ENCODE measurements at places on chromosomes 3 and 15.

GRCh38 chr3:119585208-119585607 is 5.9 kb downstream of the ADPRH start:
- peaks cover 9% of the 10 kb centered on the region for H3K4me1 ChIP-seq
- no peak for DNase-seq
- H3K4me3 ChIP-seq, result no peak overlapping the region
- H3K27me3 ChIP-seq, result no peaks in the 10 kb centered on the region
- H3K27ac ChIP-seq, result no peak overlapping the region

DNA sequence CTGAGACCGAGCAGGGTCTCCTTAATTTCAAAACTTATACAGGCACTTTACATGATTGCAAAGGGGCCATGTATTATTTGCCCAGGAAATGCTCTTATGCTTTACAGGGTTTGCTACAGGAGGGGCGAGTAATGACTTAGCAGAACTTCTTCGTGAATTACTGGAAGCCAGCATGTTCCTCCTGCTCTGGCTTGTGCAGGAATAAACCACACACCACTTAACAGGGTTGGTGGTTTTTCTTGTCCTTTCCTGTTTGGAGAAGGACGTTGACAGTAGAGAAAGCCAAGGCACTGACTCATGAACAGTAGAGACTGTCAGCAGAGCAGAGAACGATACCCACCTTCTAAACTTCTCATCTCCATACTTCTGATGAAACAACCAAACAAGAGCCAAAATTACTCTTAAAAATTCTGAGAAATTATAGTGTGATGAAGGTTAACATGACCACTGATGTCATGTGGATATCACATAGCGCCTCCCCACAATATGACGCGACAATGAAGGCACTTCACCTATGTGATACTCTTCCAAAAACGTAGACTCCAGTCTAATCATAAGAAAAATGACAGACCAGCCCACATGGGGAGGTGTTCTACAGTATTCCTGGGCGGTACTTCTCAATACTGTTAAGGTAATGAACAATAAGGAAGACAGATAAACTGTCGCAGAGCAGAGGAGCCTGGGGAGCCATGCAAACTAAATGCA is 24.7 kb upstream of the MCTP2 start:
- DNase-seq, result no peak
- H3K27me3 ChIP-seq, result peaks cover 3% of the 10 kb centered on the region
- no peaks in the 10 kb centered on the region for H3K36me3 ChIP-seq
- H3K4me1 ChIP-seq, result peaks cover 4% of the 10 kb centered on the region

- no peak for DNase-seq
- no peaks in the 10 kb centered on the region for H3K27me3 ChIP-seq
- H3K27ac ChIP-seq, result no peak overlapping the region
- no peak overlapping the region for H3K4me3 ChIP-seq
These were observed 49.9 kb downstream of the PSMD6 start for GRCh38 chr3:63973406-63973805.

DNA sequence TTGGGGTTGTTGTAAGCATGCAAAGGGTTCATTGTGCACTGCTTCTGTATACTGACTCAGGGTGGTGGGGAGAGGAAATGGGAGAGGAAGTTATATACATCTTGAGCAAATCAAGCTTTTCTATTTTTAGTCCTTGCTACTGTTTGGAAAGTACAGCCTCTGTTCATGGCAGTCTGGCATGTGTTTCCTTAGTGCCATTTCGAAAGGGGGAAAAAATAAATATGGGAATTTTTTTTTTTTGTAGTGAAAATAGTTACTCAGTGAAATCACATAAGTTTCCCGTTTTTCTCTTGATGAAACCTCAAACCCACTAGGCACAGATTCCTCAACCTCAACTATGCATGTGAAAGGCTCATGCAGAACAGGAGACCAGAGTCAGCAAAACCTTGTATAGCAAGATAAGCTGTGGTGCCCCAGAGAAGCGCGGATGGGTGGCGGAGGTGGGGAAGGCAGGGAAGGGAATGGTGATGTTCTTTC is 353.3 kb downstream of the LPP start:
- H3K27me3 ChIP-seq, result no peaks in the 10 kb centered on the region
- H3K4me1 ChIP-seq, result peaks cover 8% of the 10 kb centered on the region
- H3K27ac ChIP-seq, result no peak overlapping the region
- DNase-seq, result no peak
- H3K4me3 ChIP-seq, result no peak overlapping the region

DNA sequence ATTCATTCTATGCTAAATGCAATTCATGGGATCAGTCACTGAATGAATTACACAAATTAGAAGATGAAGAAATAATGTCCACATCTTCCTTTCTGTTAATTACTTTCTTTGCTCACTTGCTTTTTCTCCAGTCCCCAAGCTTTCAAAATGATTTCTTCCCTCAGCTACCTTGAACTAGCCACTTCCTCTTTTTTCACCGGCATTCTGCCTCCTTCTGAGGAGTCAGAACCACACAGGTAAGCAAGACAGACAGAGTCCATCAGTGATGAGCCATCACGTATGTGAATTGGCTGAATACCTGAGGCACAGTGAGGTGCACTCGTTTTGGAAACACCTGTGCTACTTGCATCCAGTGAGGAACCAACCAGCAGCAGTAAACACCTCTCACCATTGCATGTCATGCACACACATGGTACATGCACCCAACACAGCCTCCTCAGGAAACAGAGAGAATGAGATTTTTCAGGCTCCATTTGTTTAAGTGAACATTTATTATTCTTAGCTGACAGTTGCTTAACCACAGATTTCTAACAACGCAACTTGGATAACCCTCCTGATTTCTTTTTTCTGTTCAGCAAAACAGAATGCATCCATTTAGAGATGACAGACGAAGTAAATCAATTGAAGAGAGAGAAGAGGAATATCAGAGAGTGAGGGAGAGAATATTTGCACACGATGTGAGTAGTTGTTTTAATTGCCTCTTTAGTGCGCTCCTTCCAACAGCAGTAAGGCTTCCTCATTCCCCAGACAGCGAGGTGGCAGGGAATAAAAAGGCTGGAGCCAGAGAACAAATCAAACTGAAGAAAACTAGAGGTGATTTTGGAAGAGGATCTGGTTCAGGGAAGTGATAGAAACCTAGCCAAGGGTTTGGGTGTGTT is 69.3 kb downstream of the ARPP21 start:
- H3K4me3 ChIP-seq, result no peak overlapping the region
- no peaks in the 10 kb centered on the region for H3K27me3 ChIP-seq
- H3K4me1 ChIP-seq, result no peaks in the 10 kb centered on the region
- H3K27ac ChIP-seq, result no peak overlapping the region

GRCh38 chr15:87225436-87225835 is 1031.1 kb downstream of the NTRK3 start:
- no peaks in the 10 kb centered on the region for H3K4me1 ChIP-seq
- no peaks in the 10 kb centered on the region for H3K36me3 ChIP-seq
- no peak overlapping the region for H3K4me3 ChIP-seq
- H3K27ac ChIP-seq, result no peak overlapping the region
- no peaks in the 10 kb centered on the region for H3K27me3 ChIP-seq

- no peaks in the 10 kb centered on the region for H3K27me3 ChIP-seq
- no peaks in the 10 kb centered on the region for H3K4me1 ChIP-seq
- no peak overlapping the region for H3K27ac ChIP-seq
- DNase-seq, result no peak
These were observed 183.4 kb downstream of the GREM1 start for GRCh38 chr15:32901192-32901591.

- no peaks in the 10 kb centered on the region for H3K4me1 ChIP-seq
- no peak for DNase-seq
- H3K27ac ChIP-seq, result no peak overlapping the region
- no peaks in the 10 kb centered on the region for H3K36me3 ChIP-seq
- no peaks in the 10 kb centered on the region for H3K27me3 ChIP-seq
These were observed 632.3 kb upstream of the NR2F2 start for GRCh38 chr15:95698230-95698629.

DNA sequence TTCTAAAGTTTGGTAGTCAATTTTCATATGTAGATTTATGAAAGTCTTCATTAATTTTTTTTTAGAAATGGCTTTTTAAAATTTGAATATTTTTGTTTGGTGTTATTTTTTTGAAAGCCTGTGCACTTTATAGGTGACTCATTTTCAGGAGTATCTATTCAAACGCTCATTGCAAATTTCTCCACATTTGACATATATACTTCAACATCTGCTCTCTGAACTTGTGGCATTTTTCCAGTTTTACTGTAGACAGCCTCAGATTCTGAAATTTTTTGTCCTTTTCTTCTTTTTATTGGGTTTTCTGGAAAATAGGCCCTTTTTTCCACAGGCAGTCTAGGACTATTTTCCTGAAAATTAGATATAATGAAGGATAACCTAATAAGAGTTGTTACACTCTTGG is 396.6 kb downstream of the RBMS3 start:
- H3K27me3 ChIP-seq, result no peaks in the 10 kb centered on the region
- no peaks in the 10 kb centered on the region for H3K36me3 ChIP-seq
- no peak overlapping the region for H3K4me3 ChIP-seq
- no peak overlapping the region for H3K27ac ChIP-seq
- no peak for DNase-seq
- no peaks in the 10 kb centered on the region for H3K4me1 ChIP-seq

DNA sequence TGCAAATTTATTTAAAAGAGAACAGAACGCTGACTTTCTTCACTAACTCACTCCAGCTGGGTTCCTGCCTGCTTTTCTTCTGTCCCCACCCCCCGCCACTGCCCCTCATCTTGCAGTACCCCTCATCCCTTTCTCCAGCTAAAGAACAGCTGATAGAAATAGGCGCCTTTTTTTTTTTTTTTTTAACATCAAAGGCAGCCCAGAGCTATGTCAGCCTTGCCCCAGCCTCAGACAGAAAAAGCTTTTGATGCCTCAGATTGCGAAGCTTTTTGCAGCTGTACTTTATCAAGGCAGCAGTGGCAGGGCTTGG is 1.8 kb downstream of the CADPS start:
- H3K27ac ChIP-seq, result no peak overlapping the region
- peaks cover 34% of the 10 kb centered on the region for H3K27me3 ChIP-seq
- no peaks in the 10 kb centered on the region for H3K36me3 ChIP-seq
- DNase-seq, result no peak
- no peak overlapping the region for H3K4me3 ChIP-seq

DNA sequence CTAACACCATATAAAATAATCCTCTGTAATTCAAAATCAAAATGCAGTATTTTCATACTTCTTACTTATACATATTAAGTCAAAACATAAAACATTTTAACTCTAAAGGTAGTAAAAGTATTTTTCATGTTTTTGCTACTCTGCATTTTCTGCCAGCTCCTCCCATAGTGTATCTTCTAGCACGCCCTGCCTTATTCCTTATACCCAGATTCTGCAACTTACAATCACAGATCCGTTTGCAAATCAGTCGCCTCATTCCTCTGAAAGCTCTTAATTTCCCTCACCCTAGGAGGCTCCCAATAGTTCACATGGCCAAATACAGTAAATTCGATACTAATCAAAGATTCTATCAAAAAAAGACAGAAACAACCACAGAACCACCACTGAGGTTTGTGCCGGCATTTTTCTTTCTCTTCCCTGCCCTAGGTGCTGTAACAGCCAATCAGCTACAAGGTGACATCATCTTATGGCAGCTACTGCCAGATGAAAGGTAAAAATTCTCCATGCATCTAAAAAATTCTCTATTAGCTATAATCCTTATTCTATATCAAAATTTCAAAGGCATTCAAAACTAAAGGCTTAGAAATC is 72.9 kb downstream of the CLASP2 start:
- no peaks in the 10 kb centered on the region for H3K36me3 ChIP-seq
- H3K27ac ChIP-seq, result no peak overlapping the region
- no peaks in the 10 kb centered on the region for H3K27me3 ChIP-seq

- peaks cover 5% of the 10 kb centered on the region for H3K36me3 ChIP-seq
- H3K4me3 ChIP-seq, result no peak overlapping the region
These were observed 51.9 kb downstream of the TTBK2 start for GRCh38 chr15:42868683-42869082.

GRCh38 chr15:38961456-38961855 is 396.8 kb upstream of the RASGRP1 start:
- no peaks in the 10 kb centered on the region for H3K36me3 ChIP-seq
- no peak for DNase-seq
- H3K4me1 ChIP-seq, result no peaks in the 10 kb centered on the region
- H3K27ac ChIP-seq, result no peak overlapping the region
- H3K27me3 ChIP-seq, result no peaks in the 10 kb centered on the region

DNA sequence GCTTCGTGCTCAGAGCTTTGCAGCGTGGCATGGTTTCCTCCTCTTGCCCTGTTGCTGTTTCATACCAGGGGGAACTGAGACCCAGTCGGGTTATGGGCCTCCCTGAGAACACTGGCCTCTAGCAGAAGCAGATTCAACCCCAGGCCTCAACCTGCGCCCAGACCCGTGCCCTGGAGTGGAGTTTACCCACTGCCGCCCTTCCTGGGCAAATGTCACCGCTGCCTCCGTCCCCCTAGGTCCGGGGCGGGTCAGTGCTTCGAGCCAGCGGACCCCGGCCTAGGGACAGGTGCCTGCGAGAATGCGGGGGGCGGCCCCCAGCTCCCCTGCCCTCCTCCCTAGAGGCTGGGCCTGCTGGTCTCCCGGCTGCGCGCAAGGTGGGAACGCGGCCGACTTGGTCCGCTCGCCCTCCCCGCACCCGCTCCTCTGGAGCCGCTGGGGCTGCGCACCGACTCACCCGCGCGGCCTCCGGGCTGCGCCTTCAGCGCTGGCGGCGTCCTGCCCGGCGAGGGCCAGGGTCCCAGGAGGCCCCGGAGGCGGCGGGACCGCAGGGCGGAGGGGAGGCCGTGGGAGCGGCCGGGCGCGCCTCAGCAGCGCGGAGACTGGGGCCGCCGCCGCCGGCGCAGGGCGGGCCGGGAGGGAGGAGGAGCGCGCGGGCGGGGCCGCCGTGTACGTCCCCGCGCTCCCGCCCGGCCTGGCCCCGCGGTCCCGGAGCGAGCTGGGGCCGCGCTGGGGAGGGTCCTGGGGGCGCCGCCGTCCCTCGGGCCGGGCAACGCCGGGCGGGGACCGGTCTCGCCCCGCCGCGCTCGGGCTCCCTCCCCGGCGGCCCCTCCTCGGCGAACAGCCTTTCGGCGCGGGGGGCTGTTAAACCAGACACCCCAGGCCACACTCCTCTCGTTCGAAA is at the start of gene PIGZ:
Gene PIGZ (minus strand): TSS at position 601 of the 901 bp plus-strand sequence. CDS start 16,802 bp downstream, outside the sequence.
- peaks cover 6% of the 10 kb centered on the region for H3K27me3 ChIP-seq
- H3K4me1 ChIP-seq, result peaks cover 11% of the 10 kb centered on the region
- H3K4me3 ChIP-seq, result peak within 1 kb of the TSS; percentile 52
- no peak for DNase-seq

- no peak overlapping the region for H3K27ac ChIP-seq
- no peak overlapping the region for H3K4me3 ChIP-seq
- H3K27me3 ChIP-seq, result no peaks in the 10 kb centered on the region
- DNase-seq, result no peak
These were observed 76.2 kb upstream of the ADAMTS9 start for GRCh38 chr3:64763980-64764379.

- H3K27me3 ChIP-seq, result no peaks in the 10 kb centered on the region
- H3K4me3 ChIP-seq, result no peak overlapping the region
- DNase-seq, result no peak
- no peaks in the 10 kb centered on the region for H3K4me1 ChIP-seq
These were observed 32.9 kb downstream of the MTHFS start for GRCh38 chr15:79863886-79864285.

DNA sequence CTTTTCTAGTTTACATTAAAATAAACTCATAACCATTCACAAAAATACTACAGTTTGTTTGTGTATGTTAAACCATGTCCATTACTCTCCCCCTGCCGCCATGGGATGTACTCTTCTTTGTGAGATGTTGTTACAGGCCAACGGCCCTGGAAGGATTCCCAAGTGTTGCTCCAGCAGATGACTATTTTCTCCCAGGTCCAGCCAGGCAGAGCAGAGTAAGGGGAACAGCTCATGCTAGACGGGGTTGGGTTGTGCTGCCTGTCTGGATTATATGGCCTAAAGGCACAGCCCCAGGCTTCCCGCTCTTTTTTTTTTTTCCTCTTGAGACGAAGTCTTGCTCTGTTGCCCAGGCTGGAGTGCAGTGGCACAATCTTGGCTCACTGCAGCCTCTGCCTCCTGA is 24.5 kb upstream of the SLCO2A1 start:
- no peaks in the 10 kb centered on the region for H3K36me3 ChIP-seq
- no peak for DNase-seq
- H3K4me3 ChIP-seq, result no peak overlapping the region
- no peaks in the 10 kb centered on the region for H3K4me1 ChIP-seq
- H3K27me3 ChIP-seq, result no peaks in the 10 kb centered on the region
